GOT3 (cell line): ENCODE measurements at places on chromosomes 1 and 21.

- no peak for DNase-seq
Observed at GRCh38 chr1:23357138-23357908, 12.3 kb downstream of the ZNF436 start.

DNA sequence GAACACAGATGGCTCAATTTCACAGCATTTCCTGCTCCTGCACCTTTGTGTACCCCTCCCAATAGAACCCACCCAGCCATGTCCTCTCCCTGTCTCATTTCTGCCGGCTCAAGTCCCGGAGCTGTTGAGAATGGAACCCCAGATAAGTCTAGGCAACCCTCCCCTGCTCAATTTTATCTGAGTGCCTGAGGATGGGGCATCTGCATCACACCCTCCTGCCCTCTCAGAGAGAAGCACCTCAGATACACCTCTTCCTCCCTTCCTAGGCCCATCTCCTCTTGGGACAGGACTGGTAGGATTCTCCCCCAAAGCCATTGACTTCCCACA is 1.1 kb downstream of the KIF21B start:
- DNase-seq = no peak

GRCh38 chr1:10450156-10450814 is 454 bp downstream of the CORT start:
- no peak for DNase-seq

DNA sequence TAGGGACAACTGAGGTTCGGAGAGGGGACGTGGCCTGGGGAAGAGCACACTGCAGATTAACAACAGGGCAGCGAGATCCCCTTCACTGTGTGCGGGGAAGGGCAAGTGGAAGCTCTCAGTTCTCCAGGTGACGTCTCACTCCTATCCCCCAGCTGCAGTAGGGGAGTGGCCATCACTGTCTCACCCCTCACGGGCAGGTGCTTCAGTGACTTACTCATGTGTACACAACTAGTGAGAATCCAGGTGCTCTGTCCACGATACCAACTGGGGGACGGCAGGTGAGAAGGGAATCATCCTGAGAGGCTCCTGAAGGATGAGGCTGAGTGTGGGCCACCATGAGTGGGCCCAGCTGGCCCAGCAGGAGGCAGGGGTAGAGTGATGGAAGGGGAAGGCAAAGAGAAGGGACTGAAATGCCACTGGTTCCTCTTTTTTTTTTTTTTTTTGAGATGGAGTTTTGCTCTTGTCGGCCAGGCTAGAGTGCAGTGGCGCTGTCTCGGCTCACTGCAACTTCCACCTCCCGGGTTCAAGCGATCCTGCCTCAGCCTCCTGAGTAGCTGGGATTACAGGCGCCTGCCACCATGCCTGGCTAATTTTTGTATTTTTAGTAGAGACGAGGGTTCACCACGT is 25.9 kb downstream of the RHBG start:
- no peak for DNase-seq

DNA sequence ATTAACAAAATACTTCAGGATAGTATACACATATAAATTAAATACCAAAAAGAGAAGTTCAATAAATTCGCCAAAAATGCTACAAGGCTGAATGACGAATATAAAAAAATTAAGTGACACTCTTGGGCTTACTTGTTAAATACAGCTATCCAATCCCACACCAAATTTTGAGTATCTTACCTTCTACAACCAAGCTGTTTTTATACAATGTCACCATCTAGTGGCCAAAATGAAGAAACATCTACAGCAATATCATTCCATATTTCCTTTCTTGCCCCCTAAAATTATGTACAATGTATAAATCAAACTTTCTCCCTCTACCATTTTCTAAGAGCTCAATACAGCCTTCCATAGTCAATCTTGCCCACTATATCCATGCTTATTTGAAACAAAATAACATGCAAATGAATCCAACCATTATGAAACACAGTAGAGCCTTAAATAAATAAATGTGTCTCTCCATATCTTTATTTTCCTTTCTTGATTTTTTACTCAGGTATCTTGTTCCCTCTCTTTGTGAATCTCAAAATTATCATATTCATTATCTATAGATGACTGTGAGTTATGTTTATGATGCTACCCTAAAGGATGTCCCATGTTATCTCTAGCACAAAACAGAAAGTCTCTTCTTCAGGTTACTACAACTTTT is 86.3 kb downstream of the ACBD6 start:
- DNase-seq = no peak

DNA sequence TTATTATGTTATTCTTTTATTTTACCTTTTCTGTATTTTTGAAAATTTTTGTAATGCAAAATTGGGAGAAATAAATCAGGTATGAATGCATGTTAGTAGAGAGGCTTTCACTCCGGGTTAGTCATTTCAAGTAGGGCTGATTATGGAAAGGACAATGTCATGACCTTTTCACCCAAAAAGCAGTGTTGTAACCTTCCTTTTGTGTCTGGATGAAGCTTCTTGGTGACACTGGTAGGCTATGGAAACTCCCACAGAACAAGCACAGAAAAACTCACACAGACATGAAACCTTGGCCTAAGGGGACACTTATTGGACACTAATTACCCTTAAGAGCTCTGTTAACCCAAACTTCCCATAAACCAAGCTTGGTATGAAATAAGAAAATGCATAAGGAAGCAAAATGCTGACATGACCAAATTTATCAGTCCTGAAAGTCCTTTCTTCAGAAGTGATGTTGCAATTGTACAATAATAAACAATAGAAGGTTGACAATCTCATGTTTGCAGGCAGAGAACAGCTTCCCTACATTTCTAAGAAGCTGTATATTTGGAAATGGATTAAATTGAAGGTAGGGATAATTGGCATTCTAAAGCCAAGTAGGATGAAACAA is 70.0 kb upstream of the KCNJ15 start:
- no peak for DNase-seq

- no peak for DNase-seq
Observed at GRCh38 chr1:215878843-215879242, 311.7 kb downstream of the KCTD3 start.

DNA sequence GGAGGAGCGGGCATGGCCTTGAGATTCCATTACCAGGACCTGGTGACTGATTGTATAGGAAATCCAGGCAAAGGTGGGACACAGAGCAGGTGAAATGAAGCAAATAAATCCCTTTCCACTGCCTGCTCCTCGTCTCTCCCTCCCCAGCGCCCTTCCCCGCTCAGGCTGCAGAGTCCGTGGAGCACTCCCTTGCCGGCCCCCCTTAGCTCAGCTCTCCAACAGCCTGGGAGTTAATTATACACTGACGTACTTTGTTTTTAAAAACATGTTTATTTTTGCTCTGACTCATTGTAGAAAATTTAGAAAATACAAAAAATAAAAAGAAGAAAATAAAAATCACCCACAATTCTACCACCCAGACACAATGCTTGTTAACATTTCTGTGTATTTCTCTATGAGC is 61.7 kb downstream of the LGR6 start:
- no peak for DNase-seq

DNA sequence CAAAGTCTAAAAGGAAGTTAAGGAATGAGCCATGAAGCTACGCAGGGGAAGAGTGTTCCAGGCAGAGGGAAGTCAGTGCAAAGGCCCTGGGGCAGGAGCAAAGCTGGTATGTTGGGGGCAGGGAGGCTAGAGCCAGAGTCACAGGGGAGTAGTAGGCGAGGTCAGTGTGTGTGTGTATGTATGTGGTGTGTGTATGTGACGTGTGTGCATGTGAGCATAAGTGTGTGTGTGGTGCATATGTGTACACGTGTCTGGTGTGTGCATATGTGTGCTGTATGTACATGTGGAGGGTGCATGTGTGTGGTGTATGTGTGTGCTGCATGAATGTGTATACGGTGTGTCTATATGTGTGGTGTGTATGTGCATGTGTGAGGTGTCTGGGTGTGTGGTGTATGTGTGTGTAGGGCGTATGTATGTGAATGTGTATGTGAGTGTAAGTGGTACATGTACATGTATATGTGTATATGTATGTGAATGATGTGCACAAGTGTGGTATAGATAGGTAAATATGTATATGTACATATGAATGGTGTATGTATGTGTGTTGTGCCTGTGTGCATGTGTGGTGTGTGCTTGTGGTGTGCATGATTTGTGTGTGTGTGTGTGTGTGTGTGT is 20.8 kb upstream of the NID1 start:
- no peak for DNase-seq

- DNase-seq = no peak
Observed at GRCh38 chr1:31831397-31832378, 15.9 kb upstream of the SPOCD1 start.

- DNase-seq = no peak
Observed at GRCh38 chr1:225851805-225852204, 30.4 kb downstream of the TMEM63A start.

DNA sequence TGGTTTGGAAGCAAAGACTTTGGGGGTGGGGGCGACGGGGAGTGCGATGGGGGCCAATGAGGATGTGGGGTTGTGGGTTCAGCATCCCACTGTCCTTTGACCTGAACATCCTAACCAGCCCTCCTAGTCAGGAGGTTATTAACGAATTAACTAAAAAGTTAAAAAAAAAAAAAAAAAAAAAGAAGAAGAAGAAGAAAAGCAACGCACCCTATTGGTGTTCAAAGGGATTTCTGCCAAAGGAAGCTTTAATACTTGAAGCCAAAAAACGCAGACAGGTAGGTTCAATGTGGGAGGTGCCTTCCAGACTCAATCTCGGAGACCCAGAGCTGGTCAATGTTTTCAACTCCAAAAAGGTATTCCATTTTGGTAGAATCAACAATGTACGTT is 2.2 kb downstream of the CLIC6 start:
- DNase-seq = no peak

DNA sequence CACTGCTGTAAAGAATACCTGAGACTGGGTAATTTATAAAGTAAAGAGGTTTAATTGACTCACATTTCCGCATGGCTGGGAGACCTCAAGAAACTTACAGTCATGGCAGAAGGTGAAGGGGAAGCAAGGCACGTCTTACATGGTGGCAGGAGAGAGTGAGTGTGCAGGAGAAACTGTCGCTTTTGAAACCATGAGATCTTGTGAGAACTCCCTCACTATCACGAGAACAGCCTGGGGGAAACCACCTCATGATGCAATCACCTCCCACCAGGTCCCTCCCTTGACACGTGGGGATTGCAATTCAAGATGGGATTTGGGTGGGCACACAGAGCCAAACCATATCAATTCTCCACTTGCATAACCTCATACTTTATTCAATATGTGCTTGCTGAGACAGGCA is 76.6 kb downstream of the GIPC2 start:
- DNase-seq = no peak

GRCh38 chr1:229434005-229434640 is at the start of gene ACTA1:
TSS of gene ACTA1 (minus strand) at chr1:229434094. CDS start at chr1:229433115, 979 bp downstream.
- no peak for DNase-seq

DNA sequence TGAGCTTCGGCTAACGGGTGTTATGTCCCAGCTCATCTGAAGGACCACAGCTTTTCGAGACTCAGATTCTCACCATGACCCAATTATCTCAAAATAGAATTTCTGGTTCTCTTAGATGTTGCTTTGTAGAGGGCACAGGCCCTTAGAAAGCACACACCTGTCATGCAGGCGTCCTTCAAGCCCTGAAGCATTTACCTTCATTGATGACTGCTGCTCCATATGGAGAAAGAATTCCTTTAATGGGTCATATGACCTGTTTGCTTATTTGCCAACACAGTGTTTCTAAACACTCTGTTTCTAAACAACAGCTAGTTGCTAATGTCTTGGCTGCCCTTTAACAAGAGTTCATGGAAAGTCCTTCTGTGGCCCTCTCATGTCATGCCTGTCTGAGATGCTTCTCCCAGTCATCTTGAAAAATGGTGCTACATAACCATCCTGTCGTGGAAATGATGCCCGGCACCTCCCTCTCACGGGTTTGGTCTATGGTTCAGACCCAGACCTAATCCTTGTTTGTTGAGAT is 495.7 kb downstream of the KIF26B start:
- no peak for DNase-seq

- no peak for DNase-seq
Observed at GRCh38 chr1:168589167-168589566, 12.8 kb downstream of the XCL1 start.

GRCh38 chr21:35051287-35051818 is 2.3 kb upstream of the RUNX1 start:
- DNase-seq = peak; percentile 61
